Stimulated activated CD8-positive, alpha-beta memory T cell treated with anti-CD3 and anti-CD28 coated beads, Interleukin-2, amount 100 ng/mL, for 1 hour (primary cell): ENCODE measurements at places on chromosomes 6 and 20.

GRCh38 chr6:17589406-17590096 lies 10.6 kb upstream of the FAM8A1 start:
- no peak for DNase-seq

DNA sequence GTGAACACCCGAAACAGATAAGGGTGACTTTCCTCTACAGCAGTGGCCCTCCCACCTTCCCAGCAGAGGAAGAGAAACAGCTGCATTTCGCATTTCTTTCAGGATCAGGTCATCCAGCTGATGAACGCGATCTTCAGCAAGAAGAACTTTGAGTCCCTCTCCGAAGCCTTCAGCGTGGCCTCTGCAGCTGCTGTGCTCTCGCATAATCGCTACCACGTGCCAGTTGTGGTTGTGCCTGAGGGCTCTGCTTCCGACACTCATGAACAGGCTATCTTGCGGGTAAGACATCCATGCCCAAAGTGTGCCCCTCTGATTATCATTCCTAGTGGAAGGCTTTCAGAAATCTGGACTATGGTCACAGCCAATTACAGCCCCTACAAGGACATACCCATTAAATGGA lies 27.8 kb upstream of the MROH8 start:
- no peak for DNase-seq

- no peak for DNase-seq
These were observed 30.4 kb upstream of the MRAP2 start for GRCh38 chr6:84003131-84003530.

DNA sequence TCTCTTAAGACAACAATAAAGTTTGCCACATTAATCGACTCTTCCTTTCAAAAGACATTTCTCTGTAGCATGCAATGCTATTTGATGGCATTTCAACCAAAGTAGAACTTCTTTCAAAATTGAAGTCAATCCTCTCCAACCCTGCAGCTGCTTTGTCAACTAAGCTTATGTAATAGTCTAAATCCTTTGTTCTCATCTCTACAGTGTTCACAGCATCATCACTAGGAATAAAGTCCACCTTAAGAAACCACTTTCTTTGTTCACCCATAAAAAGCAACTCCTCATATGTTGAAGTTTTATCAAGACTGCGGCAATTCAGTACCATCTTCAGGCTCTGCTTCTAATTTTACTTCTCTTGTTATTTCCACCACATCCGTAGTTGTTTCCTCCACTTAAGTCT lies 11.5 kb upstream of the BLOC1S5 start:
- DNase-seq, result no peak

DNA sequence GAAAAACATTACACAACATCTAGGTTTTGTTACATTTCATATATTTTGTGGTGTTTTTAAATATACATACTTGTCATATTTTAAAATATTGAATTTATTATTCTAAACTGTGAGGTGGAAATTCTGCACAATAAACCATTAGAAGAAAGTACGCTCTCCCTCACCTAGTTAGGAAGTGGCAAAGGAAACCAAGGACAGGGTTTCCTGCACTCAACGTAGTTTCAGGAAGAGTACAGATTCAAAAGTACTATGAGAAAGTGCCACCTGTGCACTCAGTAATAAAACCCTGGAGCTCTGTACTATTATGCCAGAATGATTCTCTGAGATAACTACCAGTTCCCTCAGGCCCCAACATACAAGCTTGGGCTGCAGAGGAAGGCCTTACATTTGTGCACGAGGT lies 54.6 kb upstream of the MRAP2 start:
- DNase-seq, result no peak

DNA sequence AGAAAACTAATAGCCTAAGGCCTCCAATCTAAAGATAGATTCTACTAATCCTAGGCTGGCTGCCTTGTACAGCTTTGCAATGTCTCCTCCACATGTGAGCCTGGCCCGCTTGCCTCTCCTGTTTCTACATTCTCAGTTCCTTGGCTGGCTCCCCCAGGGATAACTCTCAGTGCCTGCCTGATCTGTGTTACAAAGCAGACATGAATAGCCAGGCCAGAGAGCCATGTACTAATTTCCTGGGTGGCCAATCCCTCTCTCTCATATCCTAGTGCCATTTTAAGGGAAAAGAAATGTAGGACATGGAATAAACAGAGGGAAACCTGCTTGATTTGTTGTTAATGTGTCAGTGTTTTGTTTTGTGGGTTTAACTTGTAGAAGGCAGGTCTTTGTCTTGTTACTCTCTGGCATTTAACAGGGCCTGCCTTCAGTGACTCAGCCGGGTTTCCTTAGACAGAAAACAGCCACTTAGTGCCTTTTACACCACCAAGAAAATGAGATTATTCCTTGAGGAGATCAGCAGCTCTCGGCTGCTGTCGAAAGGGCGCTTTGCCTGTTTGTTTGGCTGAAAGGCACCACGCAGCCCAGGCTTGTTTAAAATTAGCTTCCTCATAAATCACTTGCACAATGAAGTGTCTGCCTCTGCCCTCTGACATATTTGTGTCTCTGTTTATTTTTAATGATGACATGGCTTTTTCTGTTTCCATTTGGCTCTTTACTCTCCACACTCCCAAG lies 702.7 kb downstream of the MAFB start:
- no peak for DNase-seq

DNA sequence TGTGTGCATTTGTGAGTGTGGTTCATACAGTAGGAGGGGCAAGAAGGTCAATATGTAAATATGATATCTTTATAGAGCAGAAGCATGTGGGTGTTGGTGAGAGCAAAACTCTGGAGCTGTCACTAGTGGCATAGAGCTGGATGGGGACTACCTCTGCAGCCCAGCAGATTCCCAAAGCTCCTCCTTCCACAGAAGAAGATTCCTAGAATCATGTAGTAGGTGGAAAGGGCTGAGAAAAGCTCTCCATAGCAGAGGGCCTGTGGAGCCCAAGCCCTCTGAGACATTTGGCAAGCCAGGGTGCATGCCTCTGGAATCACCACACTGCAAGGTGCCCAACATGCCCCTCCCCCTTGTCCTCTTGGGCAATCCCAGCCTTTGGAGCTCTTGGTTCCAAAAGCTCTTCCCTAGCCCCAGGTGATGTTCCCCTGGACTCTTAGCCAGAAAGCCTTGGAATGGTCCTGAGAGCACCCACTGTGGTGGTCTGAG lies 233.2 kb downstream of the LRFN2 start:
- DNase-seq, result no peak

GRCh38 chr6:70753870-70754380 lies 86.2 kb downstream of the SMAP1 start:
- no peak for DNase-seq

DNA sequence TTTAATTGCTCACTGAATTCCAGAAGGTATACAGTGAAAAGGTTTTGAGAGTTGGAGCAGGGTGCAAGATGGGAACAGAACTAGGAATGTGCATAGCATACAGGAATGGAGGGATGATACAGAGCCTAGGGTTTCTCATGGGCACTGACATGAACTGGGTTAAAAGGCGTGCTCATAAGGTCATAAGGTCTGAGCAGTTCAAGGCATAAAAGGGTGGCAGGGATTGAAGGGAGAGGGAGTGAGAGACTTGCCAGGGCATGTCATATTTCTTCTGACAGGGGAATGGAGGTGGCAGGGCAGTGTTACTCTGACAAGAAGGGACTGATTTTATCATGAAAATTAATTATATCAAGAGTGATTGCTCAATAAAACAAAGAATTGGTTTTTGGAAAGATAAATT lies 4.7 kb downstream of the MLIP start:
- DNase-seq, result no peak

- no peak for DNase-seq
These were observed 78.5 kb upstream of the PHACTR1 start for GRCh38 chr6:12637960-12638641.

- DNase-seq, result no peak
These were observed 205.8 kb downstream of the ISM1 start for GRCh38 chr20:13426870-13427269.

GRCh38 chr20:49675368-49676151 lies 38.1 kb downstream of the B4GALT5 start:
- DNase-seq, result no peak

- no peak for DNase-seq
These were observed 88.0 kb upstream of the RPS6KA2 start for GRCh38 chr6:166715065-166715464.

DNA sequence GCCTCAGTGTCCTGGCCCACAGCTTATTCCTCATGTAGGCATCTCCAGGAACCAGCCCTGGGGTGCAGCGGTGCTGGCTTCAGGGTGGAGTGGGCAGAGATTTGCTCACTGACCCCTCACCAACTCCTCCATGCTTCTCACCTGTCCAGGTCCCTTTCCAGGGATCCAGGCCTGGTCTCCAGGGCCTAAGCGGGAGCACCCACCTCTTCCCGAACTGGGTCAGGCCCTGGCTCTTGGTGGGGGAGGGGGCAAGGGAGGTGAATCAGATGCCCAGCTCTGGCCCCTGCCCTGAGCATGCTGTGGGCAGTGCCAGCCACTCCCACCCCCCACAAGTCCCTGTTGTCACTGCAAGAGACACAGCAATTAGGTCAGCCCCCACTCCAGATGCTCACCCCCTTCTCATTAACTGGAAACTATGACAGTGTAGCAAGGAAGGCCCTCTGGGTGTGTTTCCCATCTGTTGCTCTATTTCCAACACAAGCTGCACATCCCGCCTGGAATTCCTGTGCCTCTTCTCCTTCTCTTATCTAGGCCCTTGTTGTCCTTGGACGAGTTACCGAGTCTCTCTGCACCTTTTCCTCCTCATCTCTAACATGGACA lies 37.0 kb downstream of the MDFI start:
- no peak for DNase-seq
